Heart right ventricle (tissue), 16 donors: ENCODE measurements at places on chromosomes 7 and 10. TPM values are rescaled to one million over a fixed set of nuclear protein-coding genes. Genes with fewer than 3 reads are reported as not detected.

Gene EBF3
- 10.7 TPM for polyA plus RNA-seq

Gene SPAM1
- polyA plus RNA-seq = not detected

Gene FAM241B
- 3.7 TPM for polyA plus RNA-seq

Gene GIMAP1
- polyA plus RNA-seq = 11.0 TPM

DNA sequence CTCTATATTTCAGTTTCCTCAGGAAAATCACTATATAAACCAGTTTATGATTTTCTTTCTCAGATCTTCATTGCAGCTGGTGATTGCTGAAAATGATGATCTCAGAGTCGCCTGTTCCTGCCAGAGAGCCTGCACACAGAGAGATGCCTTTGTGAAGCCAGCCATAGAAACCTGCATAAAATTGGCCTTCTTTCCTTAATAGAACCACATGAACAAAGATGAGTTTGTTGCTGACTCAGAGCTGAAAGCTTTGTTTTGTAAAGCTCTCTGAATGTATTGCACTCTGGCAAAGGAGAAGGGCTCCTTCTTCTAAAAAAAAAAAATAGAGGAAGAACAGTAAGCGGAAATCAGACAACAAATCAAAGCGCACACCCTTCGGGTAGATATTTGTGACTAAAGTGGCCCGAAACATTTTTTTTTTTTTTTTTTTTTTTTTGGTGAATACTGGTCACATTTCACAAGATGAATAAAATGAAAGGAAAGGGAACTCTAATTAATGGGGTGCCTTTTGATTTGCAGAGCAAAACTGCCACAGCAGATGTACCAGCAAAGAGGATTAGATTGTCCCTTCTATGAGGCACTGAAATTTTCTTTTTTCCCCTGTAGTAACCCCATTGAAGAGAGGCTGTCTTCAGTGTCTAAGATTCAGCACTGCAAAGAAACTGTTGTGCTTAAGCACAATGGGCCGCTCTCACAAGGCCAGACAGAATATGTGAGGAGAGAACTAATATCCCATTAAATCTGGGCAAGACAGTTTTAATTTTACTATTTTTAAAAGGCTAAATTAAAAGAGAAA, 75.1 kb upstream of the PTPRZ1 start:
- DNase-seq = no peak

GRCh38 chr10:86827639-86828038, 71.2 kb downstream of the BMPR1A start:
- DNase-seq = no peak

GRCh38 chr7:3461923-3462322, 160.9 kb downstream of the SDK1 start:
- no peak for DNase-seq

GRCh38 chr7:45687721-45688120, 113.6 kb downstream of the ADCY1 start:
- DNase-seq = no peak

DNA sequence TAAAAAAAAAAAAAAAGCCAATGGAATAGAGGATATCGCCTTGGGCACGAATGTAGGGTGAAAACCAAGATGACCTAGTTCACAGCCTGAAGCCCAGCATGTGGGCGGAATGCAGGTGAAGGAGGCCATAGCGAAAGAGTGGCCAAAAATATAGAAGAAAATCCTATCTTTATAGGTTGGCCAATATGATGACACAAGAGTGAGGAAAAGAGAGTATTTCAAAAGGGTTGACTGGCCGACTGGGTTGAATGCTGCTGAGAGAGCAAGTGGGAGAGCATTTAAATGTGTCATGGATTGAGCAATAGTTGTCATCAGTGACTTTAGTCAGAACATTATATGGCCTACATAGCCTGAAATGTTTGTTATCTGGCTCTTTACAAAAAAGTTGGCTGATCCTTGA, 17.2 kb upstream of the GLI3 start:
- no peak for DNase-seq

DNA sequence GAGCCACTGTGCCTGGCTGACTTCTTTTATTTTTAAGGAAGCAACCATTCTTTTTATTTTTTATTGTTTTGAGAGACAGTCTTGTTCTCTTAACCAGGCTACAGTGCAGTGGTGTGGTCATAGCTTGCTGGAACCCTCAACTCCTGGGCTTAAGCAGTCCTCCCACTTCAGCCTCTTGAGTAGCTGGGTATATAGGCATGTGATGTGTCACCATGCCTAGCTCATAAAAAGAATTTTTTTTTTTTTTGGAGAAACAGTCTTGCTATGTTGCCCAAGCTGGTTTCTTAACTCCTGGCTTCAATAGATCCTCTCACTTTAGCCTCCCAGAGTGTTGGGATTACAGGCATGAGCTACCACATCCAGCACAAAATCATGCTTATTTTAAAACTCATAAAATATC, 5.8 kb downstream of the MCU start:
- DNase-seq = no peak

DNA sequence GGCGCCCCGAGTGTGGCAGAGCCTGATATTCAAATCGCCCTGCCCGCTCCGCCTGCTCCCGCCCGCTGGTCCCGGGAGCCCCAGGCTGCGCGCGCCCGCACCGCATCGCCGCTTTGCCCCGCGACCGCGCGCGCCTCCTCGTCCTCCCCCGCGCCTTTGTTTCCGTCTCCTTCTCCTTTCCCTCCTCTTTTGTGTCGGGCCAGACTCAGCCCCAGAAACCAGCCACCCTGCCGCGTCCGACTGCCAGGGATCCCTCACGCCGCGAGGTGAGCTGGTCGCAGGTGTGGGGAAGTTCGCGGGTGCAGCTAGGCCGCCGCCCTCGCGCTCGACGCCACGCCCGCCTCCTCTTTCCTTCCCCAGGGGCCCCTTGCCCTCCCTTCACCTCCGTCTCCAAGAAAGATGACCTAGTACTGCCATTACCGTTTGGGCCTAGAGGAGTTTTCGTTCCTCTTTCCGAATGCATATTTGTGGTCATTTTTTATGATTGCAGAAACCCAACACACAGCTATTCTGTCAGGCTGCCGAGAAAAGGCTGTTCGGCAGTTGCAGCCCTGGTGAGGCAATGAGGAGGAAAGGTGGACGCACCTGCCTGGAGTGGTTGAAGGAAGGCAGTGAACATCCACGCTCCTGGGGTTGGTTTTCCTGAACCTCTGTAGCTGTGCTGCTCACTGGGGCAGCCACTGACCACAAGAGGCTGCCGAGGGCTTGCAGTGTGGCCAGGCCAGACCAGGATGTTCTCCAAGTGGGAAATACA, 107.3 kb downstream of the SNX10 start:
- DNase-seq = peak; percentile 42

DNA sequence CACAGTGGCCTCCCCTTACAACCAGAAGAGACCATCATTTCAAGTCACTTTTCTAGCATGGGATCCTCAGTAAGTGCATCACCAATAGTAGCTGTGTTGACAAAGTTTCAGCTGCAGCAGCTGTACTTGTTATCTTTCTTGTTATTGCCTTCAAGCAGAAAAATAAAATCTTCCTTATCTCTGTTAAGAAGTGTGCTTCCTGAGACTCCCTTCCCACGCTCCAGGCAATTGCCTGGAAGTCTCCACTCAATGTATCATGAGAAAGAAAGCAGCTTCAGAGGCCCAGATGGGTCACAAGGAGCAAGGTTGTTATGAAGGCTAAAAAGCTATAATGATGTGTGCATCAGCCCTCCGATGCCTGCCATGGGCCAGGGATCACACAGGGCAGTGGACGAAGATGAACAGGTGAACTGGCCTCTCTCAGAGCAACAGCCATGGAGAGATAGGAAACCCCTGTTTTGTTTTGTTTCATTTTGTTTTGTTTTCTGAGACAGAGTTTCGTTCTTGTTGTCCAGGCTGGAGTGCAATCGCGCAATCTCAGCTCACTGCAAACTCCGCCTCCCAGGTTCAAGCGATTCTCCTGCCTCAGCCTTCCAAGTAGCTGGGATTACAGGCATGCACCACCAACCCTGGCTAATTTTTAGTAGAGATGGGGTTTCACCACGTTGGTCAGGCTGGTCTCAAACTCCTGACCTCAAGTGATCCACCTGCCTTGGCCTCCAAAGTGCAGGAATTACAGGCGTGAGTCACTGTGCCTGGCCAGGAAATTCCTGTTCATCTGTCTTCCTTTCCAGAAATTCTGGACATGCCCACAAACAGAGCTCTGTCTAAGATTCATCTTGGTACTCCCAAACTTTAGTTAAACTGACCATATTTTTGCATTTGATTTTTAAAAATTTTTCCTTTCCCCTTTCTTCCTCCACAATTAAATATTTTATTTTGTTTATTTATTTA, 340.5 kb downstream of the TNS3 start:
- no peak for DNase-seq

GRCh38 chr7:124643311-124643811, 122.2 kb downstream of the GPR37 start:
- no peak for DNase-seq

DNA sequence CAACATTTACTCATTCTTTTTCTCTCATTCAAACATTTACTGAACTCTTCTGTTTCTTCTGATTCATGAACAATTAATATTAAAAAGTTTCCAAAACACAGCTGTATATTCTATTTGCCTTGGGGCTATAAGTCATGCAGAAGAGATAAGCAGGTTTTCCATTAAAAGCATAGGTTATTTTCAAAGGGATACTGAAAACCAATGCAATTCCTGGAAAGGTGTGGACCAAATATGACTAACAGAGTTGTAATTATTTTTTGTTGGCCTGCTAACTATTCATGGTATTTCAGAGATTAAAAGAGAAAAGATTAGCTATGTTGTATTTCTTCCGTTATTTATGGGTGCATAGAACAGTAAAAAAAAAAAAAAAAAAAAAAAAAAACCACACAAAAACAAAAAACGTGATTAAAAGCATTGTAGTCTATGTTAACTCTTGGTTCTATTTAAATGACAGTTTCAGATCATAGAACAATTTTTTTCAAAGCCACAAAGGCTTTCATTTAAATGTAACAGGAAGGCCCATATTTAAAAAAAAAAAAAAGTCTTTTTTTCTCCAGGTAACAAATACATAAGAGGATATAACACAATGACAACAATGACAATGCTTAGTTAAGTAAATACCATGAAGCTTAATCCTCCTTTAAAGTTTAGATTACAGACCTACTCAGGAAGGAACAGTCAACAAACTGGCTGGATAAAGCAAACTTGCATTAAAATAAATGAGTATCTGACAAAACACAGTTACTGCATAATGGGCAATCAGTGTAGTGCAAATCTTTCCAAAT, 1042.9 kb downstream of the GATA3 start:
- no peak for DNase-seq
